ENCODE measurements at places on chromosomes 2 and 18.

GRCh38 chr2:130851624-130852382, 15.1 kb downstream of the ARHGEF4 start:
- DNase-seq, result no peak

DNA sequence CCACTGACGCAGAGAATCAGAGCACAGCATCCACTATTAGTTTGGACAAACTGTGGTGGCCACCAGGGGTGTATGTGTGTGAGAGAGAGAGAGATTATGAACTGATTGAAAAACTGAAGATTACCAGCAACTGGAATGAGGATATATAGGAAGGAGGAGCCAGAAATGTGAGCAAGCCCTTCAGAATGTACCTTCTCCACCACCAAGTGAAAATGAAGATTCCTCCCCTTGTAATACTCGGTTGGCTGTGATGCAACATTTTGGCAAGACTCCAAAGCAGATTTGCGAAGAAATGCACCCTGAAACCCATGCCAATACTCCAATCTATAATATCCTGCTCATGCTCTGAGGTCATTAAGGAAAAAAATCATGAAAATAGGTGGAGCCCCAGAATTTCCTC, 121.2 kb upstream of the SLC35G4 start:
- no peak for DNase-seq

- DNase-seq, result peak; percentile 50
Observed at GRCh38 chr2:196291873-196292800, 120.8 kb upstream of the STK17B start.

DNA sequence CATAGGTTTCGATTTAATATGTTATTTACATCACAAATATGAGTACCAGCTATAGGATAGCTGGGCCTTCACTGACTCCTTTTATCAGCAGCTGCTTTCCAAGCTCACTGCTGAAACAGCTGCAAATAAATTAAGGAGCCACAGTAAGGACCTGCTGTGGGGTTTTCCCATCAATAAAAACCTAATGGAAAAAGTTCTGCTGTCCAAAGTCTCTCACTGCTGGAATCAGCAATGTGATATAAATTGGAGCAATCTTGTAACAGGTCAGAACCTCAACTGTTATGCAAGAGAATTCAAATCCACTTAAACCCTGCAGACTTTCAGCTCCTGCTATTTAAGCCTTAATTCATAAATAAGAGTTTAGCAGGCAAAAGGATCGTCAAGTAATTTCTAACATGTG, 61.3 kb downstream of the NEB start:
- DNase-seq, result no peak

- DNase-seq, result no peak
Observed at GRCh38 chr2:78465707-78466106, 559.8 kb upstream of the REG3G start.

- DNase-seq, result peak; percentile 57
Observed at GRCh38 chr2:221553333-221553732, 18.8 kb downstream of the EPHA4 start.

GRCh38 chr2:100252811-100253698, 69.2 kb downstream of the LONRF2 start:
- peak; percentile 75 for DNase-seq

- no peak for DNase-seq
Observed at GRCh38 chr18:73728657-73729056, 419.0 kb downstream of the FBXO15 start.

- DNase-seq, result peak; percentile 1
Observed at GRCh38 chr2:76599732-76600368, 889.1 kb upstream of the GCFC2 start.

GRCh38 chr2:15615301-15615920, 23.7 kb downstream of the DDX1 start:
- DNase-seq, result peak; percentile 79

DNA sequence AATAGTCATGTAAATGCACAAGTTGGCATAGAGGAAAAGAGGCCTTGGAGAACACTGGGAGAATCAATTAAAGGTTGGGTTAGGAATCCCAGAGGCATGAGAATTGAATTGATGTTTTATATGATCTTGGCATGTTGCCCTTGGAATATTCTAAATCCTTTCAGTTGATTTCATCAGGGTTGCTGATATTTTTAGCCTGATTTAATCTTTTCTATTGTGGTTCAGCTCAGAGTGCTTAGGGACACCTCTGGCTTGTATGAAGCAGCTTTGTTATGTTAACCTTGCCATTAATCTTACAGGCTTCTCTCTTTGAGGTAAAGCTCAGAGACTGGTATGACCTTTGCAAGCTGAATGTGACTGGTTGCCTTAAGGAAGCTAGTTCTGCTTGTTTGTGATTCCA, 64.4 kb upstream of the LYPD6B start:
- DNase-seq, result no peak

DNA sequence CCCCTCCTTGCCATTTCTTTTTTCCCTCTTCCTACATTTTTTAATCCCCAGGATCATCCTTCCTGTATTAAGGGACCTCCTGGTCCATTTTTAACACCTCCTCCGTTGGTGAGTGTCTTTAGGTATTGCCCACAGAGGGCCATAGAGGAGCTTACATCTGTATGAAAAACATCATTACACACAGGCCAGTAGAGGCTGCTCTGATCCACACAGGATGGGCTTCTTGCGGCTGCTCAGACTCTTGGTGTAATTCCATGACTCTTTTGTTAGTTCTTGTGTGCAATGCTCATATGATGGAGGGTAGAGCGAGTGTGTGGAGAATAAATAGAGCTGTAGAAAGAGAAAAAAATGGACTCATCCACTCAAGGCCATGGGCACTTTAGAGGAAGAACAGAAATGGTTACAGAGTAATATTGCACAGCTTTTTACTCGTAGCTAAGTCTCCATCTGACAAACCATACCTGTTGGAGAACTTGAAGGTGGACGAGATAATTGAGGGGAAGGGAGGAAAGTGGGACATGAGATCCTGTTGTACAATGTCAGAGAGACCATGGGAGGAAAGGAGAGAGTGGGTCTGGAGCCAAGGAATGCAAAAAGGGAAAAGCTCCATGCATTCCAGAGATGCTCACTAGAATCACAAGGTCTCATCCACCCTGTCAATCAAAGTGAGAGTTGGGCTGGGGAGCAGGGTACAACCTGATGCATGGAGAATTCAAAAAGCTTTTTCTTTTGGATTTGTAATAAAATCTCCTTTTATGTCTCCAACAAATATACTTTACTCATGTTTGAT, 129.7 kb upstream of the TNP1 start:
- DNase-seq, result no peak

GRCh38 chr18:54772056-54772455, 56.2 kb upstream of the RAB27B start:
- peak; percentile 48 for DNase-seq

DNA sequence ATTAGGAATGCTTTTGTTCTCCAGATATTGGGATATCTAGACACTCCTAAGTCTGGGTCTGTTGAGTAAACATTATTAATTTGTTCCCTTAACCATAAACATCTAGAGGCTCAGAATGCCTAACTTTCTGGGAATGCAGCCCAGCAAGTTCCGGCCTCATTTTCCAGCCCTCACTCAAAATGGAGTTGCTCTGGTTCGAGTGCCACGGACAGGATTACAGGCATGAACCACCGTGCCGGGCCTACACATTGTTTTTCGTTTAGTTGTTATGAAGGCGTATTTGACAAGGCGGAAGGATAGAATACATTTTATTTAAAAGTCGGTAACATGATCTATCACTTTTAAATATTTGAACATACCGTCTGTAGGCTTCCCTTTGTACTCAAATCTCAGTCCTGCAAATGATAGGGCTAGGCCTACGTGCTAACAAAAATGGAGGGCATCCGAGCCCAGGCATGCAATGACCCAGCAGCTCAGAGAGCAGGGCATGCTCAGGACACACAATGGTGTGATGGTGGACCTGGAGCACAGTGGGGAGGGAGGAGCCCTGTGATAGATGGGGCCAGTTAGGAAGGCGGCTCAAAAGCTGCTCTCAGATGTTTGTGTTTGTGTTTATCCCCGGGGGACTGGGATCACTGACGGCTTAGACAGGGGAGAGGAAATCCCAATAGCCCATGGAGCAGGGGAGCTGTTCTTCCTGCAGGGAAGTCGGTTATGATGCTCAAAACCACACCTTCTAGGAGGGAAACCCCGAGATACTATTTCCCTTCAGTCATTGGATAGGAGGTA, 2.9 kb upstream of the SCYGR1 start:
- DNase-seq, result no peak

- no peak for DNase-seq
Observed at GRCh38 chr2:157901325-157901724, 25.2 kb upstream of the ACVR1 start.

GRCh38 chr2:27920148-27920885, 29.8 kb downstream of the BABAM2 start:
- no peak for DNase-seq

DNA sequence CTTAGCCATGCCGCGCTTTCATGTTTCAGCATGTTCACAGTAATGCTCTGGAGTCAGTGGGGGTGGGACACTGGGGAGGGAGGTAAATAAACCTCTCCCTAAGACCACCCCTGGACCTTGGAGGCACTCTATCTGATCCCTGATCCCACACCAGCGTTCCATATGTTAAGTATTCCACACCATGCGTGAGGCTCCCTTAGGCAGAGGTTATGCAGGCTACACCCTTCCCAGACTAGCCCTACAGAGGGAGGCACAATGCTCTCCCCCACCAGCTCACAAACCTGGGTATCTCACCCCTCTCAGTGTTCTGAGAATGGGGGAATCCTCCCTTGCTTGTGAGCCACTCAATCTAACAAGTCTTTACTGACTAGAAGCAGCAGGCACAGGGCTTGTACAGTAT, 1610.4 kb upstream of the ZEB2 start:
- DNase-seq, result no peak

GRCh38 chr2:177545981-177546585, 153.5 kb downstream of the AGPS start:
- DNase-seq, result no peak

DNA sequence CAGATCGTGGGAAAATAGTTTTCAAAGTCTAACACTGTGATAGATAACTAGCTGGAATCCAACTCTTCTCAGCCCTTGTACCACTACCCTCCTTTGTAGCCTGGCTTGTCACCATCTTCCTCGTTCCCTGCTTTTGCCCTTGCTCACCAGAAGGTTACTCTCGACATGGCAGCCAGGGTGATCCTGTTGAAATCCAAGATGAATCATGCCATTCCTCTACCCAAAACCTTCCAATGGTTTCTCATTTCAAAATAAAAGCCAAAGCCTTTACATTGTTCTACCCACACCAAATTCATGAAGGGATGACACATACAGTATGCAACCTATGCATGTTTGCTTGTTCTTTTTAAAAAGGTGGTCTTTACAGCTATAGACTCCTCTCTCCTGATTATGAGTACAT, 45.7 kb downstream of the STAT4 start:
- DNase-seq, result no peak

DNA sequence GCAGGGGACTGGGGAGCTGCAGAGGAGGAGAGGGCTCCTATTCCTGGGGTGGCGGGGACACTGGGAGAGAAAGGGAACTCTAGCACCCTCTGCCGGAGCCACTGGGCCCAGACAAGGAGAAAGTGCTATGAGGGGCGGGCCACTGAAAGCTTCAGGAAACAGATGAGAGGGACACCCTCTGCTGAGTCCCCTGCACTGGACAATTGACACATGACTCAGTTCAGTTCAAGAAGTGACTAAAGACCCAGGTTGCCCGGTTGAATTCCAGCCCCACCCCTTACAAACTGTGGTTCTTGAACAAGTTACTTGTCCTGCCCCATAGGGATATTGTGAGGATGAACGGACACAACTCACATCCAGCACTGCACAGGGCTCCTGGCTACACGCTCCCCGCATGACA, 5.0 kb downstream of the RUFY4 start:
- no peak for DNase-seq

DNA sequence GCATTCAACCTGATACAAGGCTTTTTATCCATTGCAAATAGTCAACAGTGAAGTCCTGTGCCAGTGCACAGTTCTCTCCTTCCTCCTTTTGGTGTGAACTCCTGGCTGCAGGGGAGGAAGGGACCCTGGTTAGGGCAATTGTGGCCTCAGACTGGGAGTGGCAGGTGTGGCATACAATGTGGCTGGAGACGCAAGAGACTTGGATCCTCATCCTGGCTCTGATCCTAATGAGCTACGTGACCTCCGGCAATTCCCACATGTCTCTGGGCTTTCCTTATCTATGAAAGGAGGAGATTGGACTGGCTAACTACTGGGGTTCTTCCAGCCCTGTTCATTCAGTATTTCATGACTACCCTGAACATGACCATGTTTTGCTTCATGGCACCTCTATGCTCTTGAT, 10.5 kb upstream of the IL1A start:
- DNase-seq, result no peak

GRCh38 chr2:55230551-55230950, 1.5 kb downstream of the CLHC1 start:
- no peak for DNase-seq

- no peak for DNase-seq
Observed at GRCh38 chr18:32881009-32881408, 108.2 kb upstream of the KLHL14 start.

GRCh38 chr2:121075006-121075551, 209.9 kb downstream of the TFCP2L1 start:
- DNase-seq, result peak; percentile 19

DNA sequence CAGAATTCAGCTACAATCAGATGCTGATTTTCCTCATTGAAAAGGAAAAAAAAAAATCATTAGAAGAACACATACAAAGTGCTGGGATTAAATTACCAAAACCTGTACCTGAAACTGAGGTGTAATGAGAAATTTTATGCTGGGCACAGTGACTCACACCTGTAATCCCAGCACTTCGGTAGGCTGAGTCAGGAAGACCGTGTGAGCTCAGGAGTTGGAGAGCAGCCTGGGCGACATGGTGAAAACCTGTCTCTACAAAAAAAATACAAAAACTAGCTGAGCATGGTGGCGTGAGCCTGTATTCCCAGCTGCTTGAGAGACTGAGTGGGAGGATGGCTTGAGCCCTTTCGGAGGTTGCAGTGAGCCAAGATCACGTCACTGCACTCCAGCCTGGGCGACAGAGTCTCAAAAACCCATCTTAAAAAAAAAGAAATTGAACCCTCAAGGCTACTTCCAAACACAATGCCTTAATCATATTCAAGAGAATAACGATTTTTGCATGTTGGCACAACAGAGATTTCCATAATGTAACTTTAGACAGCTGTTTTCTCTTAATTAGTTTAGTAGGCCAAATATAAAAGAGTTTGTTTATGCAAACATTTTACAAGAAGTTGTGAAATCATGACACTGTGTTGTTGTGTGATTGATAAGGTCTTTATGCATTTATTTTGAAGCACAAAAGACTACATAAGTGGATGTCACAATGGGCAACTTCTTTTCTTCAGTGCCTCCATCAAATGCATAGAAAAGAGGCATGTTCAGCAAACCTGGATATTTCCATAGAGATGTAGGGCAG, 63.9 kb downstream of the FAM161A start:
- no peak for DNase-seq

- DNase-seq, result no peak
Observed at GRCh38 chr2:33437815-33438214, 38.6 kb upstream of the RASGRP3 start.

- no peak for DNase-seq
Observed at GRCh38 chr18:28005164-28005563, 171.8 kb downstream of the CDH2 start.

DNA sequence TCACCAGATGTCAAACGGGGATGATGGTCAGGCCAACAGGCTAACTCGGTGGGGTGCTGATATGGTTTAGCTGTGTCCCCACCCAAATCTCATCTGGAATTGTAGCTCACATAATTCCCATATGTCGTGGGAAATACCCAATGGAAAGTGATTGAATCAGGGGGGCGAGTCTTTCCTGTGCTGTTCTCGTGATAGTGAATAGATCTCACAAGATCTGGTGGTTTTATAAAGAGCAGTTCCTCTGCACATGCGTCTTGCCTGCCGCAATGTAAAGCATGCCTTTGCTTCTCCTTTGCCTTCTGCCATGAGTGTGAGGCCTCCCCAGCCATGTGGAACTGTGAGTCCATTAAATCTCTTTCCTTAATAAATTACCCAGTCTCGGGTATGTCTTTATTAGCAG, 74.4 kb upstream of the YWHAQ start:
- no peak for DNase-seq

Measured in cerebellum (tissue), 4 donors.